ENCODE measurements at places on chromosomes 3 and 15.

GRCh38 chr3:51721062-51721745 lies 14.3 kb downstream of the GRM2 start:
- DNase-seq = no peak

GRCh38 chr15:49988766-49989165 lies 130.3 kb downstream of the ATP8B4 start:
- no peak for DNase-seq

- DNase-seq = no peak
Measured at GRCh38 chr15:32774022-32774421, 56.2 kb downstream of the GREM1 start.

DNA sequence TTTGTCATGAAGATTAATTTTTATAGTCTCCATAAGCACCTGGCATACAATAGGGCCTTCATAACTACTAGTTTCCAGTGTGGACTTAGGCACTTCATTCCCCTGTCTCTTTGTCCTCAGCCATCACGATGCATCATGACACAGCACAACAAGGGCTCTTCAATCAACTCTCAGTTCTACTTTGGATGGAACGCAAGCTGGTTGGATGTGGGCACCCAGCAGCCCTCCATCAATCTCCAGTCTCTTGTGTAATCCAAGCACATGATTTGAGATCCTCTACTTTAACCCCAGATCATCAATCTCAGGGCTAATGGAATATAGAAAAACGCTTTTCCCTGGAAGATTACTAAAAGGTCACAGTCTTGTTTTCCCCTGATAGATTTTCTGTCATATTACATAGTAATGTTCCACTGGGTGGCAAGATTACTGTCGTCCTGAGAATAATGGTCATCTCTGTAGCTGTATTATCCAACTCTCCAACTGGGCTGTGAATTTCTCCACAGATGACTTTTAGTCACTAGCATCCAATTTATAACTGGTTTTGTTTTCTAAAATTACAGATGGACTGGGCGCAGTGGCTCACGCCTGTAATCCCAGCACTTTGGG lies 22.9 kb upstream of the CHRNA7 start:
- DNase-seq = no peak

DNA sequence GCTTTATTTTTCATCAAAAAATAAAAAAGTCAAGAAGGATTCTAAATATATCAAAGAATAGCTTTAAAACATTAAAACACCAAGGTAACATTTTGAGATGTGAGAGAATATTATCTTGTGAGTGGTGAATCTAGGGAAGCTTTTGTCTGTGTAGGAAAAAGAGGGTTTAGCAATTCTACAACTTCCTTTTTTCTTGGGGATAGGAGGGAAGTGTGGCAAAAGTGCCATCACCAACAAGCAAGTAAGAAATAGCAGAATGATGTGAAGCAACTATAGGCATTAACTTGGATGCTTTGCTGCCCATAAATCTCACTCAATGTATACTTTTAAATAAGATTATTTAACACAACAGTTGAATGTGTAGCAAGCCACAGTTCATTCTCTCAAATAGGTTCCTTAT lies 57.8 kb upstream of the SUCLG2 start:
- no peak for DNase-seq

GRCh38 chr15:89627256-89627970 lies 27.9 kb downstream of the KIF7 start:
- DNase-seq = no peak

- DNase-seq = no peak
Measured at GRCh38 chr3:171906951-171907676, 64.0 kb downstream of the TMEM212 start.

DNA sequence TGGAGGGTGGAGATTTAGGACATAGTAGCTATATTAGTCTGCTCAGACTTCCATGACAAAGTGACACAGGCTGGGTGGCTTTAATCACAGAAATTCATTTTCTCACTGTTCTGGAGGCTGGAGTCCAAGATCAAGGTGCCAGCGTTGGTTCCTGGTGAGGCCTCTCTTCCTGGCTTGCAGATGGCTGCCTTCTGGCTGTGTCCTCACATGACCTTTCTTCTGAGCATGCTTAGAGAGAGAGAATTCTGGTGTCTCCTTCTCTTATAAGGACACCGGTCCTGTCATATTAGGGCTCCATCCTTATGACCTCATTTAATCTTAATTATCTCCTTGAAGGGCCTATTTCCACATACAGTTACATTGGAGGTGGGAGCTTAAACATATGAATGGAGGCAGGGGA lies 14.9 kb upstream of the SHC4 start:
- no peak for DNase-seq

DNA sequence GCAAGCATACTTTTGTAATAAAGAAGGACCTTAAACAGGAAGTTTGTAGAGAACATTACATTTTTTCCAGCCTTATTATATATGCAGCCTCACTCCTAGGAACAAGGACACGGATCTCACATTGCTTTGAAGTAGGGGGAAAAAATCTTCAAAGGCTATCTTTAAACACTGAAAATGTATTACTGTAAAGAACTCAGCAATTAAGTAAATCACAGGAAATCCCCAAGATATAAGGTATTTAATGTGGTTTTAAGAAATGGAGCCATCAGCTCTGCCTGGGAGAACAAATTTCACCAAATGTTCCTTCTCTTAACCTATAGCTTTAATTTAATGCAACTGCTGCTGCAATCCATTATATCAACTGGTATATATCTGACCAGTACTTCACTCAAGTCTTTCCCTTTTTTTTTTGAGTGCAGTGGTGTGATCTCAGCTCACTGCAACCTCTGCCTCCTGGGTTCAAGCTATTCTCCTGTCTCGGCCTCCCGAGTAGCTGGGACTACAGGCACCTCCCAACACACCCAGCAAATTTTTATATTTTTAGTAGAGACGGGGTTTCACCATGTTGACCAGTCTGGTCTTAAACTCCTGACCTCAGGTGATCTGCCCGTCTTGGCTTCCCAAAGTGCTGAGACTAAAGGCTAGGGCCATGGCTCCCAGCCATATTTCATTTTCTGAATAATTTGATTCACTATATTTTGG lies 2.8 kb downstream of the BTLA start:
- no peak for DNase-seq

GRCh38 chr3:6989608-6990291 lies 128.8 kb downstream of the GRM7 start:
- no peak for DNase-seq

GRCh38 chr3:57409471-57409870 lies 117.0 kb upstream of the ASB14 start:
- no peak for DNase-seq

DNA sequence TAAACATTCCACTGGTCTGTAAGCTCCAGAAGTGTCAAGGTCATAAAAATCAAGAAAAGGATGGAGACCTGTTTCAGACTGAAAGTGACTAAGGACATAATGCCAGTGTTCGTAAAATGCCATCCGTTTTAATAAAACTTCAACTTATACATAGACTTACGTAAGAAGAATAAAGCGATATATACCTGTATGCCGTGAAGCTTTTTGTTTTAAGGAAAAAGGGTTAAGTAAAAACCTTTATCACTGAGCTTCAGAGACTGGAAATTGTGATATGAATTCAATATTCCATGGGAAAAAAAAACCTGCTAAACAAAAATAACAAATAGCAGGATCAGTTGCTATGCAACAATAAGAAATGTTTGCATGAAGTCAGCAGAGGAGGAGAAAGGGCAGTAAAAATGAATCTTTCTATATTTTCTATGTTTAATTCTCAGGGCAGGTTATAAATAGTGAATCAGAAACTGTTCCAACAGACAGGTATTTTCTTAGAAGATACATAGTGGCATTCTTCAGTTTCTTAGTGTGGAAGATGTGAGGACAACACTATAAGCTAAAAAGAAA lies 42.5 kb downstream of the CHSY1 start:
- DNase-seq = no peak

DNA sequence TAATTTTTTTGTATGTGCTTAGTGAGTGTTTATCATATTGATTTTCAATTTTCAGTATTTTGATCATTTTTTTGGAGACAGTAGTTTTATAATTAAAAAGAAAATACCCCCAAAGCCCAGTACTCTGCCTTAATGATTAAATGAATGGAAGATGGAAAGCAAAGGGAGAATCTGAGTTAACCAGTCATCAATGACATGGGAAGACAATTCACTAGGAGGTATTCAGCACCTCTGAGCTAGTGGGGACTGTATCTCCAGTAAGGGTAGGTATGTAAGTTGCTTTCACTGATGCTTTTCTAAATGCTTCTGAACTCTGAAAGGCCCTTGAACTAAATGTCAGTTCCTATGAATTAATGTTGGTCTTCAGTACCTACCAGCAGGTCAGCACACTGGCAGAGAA lies 590.4 kb upstream of the DPPA4 start:
- no peak for DNase-seq

GRCh38 chr3:6392123-6392522 lies 468.8 kb upstream of the GRM7 start:
- DNase-seq = no peak

DNA sequence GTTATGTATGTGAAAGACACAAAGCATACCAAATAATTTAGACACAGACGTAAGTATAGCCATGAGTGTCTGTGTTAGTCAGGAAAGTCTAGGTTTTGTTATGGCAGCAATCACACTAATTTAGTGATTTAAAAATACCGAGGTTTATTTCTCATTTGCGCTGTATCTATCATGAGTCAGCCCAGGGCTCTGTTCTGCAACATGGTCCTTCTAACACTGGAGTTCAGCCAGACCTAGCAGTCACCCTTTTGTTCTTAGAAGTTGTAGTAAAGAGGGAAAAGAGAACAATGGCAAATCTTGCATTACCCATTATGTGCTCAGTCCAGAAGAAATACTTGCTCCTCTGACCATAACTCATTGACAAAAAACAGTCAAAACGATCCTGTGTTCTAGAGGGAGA lies 311.5 kb downstream of the NLGN1 start:
- DNase-seq = no peak

- no peak for DNase-seq
Measured at GRCh38 chr15:81358248-81358647, 15.8 kb downstream of the TMC3 start.

DNA sequence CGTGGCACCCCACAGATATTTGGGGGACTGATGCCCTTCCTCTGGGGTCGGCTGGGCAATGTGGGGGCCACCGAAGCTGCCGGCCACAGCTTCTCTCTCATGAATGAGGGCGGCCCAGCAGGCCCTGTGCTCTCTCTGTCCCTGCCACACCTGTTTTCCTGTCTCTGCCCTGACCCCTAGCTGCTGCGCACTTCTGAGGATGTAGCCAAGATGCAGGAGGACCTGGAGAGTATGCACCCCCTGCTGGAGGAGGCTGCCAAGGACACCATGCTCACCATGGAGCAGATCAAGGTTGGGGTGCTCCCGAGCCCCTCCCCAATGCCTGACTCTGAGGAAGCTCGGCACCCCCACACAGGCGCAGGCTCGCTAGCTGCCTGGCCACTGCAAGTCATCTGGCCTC lies 59.7 kb downstream of the SEMA3G start:
- DNase-seq = peak; percentile 64

DNA sequence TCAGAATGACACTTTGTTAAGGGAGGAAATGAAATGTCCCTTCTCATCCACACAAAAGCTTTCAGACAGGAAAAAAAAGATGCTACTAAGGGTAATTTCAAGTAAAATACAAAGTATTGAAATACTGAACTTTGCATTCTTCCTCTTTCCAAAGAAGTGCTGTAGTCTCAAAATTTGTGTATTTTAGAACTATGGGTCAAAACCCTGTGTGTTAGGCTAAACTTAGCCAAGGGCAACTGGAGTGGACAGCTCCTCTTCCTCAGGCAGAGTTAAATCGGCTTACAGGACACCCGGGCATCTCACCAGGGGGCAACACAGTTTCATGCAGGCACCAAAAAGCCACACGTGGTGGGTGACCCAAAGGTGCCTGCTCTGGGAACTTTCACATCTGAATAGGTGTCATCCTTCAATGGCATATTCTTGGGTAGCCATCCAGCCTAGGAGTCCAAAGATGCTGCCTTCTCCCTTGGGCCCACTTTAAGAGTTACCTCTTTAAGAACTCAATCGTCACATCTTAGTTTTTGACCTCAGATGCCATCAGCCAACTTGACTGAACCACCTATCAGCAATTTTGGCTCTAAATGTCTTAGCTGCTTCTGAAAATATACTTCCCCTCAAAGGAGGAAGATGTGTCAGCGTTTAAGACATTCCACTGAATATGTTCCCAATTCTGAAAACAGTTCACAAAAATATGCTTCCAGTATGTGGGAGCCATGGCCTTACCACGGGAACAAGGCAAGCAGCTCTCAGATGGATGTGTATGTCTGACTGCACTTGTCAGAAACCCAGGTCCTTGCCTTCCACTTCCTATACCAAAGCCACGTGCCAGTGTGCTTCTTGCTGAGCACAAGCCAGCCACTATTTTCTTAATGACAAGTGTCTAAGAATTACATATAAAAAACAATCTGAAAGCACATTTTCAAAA lies 32.2 kb upstream of the MUC13 start:
- no peak for DNase-seq

- no peak for DNase-seq
Measured at GRCh38 chr15:60982249-60982910, 246.7 kb downstream of the RORA start.

DNA sequence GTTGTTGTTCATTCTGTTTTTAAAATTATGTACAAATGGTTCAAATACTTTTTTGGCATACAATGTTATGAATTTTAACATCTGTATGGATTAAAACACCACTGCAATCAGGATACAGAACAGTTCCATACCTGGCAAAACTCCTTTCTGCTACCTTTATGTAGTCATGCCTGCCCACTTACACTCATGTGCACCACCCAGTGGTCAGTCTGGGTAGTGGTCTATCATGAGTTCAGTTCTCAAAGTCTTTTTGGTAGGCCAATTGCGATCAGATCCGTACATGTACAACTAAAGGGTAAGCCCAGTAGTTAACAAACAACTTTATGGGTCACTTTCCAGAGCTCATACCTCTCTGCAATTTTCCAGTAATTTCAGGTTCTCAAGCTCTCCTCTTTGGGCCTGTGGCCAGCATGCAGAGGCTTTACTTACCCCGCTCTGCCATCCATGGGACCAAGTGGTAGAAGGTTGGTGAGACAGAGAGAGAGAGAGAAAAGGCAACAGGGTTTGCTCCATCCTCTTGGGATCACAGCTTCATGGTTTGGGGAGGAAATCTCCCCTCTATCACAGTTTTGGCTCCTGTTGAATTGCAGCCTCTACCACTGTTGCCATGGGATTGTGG lies 63.9 kb upstream of the FAM98B start:
- peak; percentile 37 for DNase-seq

- DNase-seq = peak; percentile 10
Measured at GRCh38 chr3:45929042-45929679, 14.1 kb upstream of the CXCR6 start.

DNA sequence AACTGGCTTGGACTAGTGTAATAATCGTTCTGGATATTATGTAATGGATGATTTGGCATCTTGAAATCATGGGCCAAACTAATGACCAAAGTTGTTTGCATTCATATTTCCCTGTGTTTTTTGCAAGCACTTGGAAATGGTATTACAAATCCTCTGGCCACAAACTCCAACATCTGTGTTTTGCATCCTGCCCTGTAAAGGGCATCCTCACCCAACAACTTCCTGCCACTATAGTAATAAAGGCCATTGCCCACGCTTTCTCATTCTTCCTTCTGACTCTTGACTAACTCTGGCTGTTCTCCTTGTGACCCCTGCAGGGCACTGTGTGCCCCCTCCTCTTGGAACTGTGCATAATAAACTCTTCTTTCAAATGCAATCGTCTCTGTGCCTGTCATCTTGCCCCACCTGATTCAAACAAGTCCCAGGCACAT lies 25.4 kb upstream of the PSMD6 start:
- DNase-seq = no peak
